ENCODE measurements at places on chromosomes 1 and 21.

- DNase-seq = no peak
Measured at GRCh38 chr1:3662080-3662671, 9.9 kb downstream of the TP73 start.

GRCh38 chr1:17405898-17406759 is 33.3 kb downstream of the RCC2 start:
- DNase-seq = peak; percentile 57

DNA sequence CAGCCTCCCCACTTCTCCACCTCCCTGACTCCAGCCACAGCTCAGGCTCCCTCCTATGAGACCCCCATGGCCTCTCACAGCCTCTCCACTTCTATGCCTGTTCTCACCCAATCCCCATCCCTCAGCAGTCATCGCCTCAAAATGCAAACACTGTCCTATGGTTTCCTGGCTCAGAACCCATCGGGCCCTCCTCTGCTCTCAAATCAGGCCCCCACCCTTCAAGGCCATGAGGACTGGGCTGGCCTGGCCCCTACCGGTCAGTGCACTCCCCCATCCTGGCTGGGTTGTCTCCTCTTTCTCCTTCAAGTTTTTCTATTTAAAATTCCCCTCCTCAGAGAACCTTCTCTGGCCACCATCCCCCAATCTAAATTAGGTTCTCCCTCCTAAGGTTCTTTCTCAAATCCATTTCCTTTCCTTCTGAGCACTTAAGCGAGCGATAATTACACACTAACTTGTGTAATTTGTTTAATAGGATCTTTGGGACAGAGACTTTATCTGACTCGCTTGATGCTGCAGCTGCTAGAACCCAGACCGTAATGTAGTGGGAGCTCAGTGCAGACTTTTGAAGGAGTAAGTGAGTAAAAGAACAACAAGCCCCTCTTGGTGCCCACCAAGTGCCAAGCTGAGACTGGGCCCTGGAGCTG is 347.2 kb downstream of the MATN1 start:
- DNase-seq = no peak

DNA sequence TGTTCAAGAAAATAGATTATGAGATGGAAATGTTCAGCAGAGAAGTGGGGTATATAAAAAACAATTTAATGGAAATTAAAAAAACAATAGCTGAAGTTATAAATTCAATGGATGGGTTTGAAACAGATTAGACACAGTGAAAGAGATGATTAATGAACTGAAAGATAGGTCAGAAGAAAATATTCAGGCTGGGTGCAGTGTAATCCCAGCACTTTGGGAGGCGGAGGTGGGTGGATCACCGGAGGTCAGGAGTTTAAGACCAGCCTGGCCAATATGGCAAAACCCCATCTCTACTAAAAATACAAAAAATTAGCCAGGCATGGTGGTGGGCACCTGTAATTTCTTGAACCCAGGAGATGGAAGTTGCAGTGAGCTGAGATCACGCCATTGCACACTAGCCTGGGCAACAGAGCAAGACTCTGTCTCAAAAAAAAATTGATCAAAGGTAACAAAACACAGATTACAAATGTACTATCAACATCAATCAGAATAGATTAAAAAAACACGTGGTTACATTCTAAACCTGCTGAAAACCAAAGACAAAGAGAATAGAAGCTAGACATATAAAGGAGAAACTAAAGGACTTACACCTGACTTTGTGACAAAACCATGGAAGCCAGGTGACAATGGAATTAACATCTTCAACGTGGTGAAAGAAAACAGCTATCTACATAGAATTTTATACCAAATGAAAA is 4.8 kb upstream of the SUMO3 start:
- DNase-seq = no peak

DNA sequence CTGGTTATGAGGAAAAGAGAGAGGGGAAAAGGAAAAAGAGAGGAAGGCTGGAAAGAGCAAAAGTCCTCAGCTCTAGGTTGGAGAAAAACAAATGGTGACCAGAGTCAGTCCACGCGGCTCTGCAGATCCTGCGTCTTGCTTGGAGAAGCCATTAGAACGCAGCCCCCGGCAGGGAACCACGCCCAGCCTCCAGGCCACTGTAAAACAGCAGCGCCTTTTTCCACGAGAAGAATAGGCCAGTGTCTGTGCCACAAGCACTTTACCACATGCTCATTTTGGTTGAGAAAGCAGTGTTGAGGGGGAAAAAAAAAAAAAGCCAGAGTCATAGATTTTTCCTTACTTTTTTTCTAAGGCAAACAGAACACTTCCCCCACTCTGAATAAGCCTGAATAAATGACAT is 846.9 kb upstream of the ADAMTS5 start:
- no peak for DNase-seq

DNA sequence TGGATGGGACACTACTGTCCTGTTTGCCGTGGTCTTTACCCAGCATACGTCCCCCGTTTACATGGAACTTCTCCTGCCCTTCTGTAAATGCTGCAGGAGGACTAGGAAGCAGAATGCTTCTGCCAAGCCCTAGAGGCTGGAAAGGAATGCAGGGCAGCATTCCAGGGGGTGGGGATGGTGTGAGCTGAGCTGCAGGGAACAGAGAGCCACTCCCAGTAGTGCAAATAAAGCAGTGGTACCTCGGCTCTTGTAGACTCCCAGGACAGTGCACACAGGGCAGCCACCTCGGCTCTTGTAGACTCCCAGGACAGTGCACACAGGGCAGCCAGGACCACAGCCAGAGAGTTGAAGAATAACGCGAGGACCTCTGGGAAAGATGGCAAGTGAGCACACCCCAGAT is 35.4 kb downstream of the PTPRU start:
- peak; percentile 82 for DNase-seq

GRCh38 chr1:153688276-153688675 is 9.8 kb downstream of the NPR1 start:
- no peak for DNase-seq

DNA sequence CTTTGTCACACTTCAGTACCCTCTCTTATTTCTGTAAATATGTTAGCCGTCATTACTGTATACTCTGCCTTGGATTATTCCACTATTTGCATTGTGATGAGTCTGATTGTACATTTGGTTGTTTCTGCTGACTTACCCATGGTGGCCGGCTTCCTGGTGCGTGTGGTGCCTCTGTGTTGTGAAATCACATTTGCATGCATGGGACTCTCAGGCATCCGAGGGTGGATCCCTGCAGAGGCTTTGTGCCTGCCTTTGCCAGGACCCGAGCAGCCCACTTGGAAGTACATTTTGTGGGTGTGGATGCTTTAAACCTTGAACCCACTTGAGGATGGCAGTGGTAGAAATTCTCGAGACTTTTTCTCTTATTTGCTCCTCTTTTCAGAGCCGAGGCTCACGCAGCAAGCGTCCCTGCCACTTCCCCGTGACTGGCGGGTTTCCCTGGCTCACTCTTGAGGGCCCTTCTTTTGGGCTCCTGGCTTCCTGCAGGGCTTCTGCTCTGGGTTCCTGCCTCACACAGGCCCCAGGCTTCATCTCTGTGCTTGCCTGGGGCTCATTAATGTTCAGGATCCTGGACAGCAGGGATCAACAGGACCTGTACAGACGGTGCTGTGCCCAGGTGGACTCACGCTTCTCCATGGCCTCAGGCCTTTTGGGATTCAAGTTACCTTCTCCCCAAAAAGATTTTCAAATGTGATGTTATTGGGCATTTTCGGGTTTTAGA is 36.6 kb downstream of the POFUT2 start:
- no peak for DNase-seq

DNA sequence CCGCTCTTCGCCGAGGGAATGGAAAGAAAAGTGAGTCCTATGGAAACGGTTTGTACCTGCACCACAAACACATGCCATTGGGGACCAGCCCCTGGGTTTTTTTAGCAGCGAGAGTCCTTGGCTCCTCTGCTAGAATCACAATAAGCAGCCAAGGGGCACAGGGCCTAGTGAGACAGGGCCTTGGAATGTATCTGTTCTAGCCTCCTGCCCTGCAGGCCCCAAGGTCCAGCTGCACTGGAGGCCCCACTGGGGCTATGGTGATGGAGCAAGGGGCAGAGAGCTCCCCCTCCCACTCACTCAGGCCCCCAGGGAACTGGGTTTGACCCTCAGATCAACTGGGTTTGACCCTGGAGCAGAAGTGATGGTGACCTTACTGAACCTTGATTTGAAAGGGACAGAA is 14.4 kb downstream of the SHISA4 start:
- DNase-seq = peak; percentile 74

DNA sequence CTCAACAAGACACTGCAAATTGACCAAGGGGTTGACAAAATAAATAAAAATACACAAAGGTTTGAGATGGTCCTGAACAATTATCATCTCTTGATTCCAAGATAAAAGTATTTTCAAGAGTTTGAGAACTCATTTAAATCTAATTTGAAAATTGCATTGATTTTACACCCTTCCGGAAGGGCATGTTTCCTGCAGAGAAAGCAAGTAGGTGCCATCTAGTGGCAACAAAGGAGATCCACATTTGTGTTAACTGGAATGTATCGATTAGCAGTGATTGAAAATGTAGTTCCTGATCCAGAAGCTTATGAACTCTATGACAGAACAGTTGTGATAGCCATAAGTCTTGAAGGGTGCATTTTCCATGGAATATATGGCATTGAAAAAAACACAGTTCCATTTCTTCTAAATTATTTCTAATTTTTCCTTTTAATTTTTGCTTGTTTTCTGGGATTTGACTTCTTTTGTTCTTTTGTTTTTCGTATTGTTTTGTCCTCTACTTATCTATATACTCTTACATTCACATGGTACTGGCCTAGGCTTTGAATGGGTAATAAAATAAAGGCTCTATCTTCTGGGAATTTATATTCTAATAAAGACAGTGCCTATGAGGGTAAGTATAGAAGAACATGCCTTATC is 143.7 kb downstream of the DNM3 start:
- DNase-seq = peak; percentile 63

DNA sequence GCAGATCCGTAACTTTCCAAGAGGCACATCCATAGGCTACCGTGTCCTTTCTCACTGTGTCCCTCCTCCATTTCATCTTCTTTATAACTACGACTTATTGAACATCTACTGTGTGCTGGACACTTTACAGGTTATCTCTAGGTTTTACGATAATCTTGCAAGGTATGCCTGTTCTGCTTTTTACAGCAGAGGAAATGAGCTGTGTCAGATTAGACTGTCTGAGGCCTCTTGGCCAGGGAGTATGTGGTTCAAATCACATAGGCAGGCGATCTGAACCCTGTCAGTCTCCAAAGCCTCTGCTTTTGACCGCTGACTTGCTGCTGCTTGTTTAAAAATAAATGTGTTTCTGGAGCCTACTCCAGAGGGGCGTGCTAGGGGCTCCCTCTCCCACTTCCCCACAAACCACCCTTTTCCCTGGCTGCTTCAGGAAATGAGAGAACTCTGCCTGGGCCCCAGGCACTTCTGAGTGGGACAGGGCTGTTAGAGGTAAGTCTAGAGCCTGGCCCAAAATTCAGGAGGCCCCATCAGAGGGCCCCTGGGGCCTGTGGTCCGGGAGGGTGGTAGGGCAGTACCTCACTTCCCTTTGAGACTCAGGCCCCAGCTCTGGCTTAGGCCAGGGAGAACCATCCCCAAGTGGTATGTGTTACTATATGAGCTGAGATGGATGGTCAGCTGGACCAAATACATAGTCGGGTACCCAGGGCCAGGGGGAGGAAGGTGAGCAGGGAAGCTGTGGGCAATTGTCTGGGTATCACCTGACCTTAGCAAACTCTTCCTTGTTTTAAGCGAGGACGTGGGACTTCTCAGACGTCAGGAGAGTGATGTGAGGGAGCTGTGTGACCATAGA is 4.4 kb downstream of the PSEN2 start:
- DNase-seq = no peak

DNA sequence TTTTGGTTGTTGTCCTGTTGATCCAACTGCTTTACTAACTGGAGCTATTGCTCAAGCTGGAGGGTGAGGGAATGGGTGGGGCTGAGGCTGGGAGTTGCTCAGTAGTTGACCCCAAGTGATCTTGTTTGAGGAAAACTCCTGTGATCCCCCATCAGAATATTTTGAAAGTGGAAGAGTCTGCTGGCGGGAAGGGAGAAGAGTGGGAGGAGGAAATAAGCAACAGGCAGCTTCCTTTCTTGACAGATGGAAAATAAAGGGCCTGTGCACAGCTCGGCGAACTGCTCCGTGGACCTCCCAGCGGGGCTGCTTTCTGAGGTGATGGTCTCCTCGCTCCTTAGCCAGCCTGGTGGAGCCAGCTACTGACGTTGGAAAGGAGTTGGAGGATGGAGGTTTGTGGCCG is 199.1 kb upstream of the LMO4 start:
- DNase-seq = no peak

DNA sequence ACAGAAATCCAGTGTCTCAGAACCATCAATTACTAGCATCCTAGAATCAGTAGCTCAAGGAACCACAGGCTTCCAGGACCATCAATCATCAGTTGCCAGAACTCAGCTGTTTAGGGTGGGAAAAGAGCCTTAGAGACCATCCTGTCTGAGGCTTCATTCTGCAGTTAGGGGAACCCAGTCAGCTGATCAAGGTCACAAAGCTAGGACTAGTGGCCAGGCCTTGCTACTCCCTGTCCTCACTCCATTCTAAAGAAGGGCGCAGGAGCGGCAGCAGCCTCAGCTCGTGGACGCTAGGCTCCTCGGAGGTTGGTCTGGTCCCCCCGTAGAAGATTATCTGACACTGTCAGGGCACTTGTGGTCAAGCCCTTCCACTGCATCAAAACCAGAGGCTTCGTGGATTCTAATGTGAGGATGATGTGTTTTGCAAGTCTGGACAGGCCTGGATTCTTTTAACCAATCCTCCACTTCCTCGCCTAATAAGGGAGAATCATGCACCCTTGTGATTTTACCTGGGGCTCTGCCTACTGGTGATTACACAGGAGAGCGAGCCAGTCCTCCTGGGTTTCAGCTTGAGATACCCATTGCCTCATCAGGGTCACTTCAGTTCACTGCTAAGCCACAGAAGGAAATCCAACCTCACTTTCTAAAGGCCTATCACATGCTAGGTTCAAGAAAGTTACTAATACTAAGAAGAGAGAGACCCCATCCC is 41.7 kb upstream of the IFFO2 start:
- no peak for DNase-seq

DNA sequence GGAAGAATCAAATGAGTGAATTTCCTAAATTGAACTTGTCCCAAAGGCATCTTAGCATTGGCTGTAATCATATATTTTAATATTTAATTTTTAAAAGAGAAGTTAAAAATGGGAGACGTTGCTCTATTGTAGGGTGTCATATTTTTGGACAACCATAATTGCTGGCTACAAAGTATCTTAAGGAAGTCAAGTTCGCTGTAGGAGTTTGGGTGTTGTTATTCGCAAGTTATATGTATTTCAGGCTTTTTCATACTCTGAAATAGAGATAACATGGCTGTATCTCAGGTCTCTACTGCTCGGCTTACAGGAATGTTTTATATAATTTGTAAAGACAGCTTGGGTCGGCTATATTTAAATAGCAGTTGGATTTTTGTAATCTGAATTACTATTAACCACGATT is 852 bp downstream of the TMEM50A start:
- no peak for DNase-seq

DNA sequence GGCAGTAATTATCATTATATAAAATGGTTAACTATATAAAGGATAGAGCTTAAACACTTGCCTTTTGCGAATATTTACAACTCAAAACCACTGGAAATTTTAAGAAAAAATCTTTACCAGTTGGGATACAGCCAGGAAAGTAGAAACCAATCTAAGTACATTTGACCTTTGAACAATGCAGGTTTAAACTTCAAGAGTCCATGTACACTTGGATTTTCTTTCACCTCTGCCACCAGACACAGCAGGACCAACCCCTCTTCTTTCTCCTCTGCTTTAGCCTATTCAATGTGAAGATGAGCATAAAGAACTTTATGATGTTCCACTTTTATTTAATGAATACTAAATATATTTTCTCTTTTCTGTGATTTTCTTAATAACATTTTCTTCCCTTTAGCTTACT is 361.1 kb downstream of the NEGR1 start:
- DNase-seq = no peak

- no peak for DNase-seq
Measured at GRCh38 chr1:223036479-223036845, 106.6 kb downstream of the TLR5 start.

- no peak for DNase-seq
Measured at GRCh38 chr1:151540982-151541377, 871 bp downstream of the TUFT1 start.
